ENCODE measurements at places on chromosomes 5 and 9. TPM values are rescaled to one million over a fixed set of nuclear protein-coding genes. Genes with fewer than 3 reads are reported as not detected.
A peak's percentile ranks its signal among the peaks of the same experiment; 100 is the strongest.

Gene F2RL2
- 0.25 TPM for polyA plus RNA-seq

Gene SCGB3A2
- not detected for polyA plus RNA-seq

DNA sequence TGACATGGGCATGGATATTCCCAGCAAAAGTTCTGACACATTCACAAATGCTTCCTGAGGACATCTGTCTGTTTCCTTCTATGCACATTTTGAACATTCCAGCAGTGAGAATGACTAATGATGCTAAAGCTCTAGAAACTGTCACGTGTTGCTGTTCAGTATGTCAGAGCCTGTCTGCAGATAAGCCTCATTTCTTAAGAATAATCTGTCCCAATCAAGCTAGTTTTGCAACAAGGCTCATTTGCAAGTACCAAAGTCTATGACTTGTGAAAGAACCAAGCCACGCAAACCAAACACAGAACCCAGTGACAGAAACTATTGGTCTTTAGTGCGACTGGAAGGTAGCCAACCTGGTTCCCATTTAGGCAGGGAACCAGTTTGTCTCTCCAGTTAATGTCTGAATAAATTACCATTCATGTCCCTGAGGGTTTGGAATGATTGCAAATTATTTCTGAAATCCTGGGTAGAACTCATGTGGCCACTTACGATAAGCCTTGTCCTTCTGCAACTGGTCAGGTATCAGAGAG lies 178.5 kb downstream of the C9orf152 start:
- no peak for DNase-seq

DNA sequence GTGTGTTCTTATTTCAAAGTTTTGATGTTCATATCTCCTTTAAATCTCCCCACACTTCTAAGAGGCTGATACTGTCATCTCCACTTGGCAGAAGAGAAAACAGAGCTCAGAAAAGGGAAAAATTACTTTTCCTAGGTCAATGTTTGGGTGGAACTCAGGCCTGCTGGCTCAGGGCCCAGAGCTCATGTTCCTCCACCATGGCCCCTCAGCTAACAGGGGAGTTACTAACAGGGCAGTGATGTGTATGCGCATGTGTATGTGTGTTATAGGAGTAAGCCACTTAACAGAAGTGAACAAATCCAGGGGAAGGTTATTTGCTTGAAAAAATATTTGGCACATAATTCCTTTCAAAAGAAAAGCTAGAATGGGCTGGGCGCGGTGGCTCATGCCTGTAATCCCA lies 2.5 kb downstream of the C1QTNF2 start:
- DNase-seq: no peak

Gene RCL1
- polyA plus RNA-seq: 17.4 TPM

Gene LCN15
- polyA plus RNA-seq: 0.62 TPM

DNA sequence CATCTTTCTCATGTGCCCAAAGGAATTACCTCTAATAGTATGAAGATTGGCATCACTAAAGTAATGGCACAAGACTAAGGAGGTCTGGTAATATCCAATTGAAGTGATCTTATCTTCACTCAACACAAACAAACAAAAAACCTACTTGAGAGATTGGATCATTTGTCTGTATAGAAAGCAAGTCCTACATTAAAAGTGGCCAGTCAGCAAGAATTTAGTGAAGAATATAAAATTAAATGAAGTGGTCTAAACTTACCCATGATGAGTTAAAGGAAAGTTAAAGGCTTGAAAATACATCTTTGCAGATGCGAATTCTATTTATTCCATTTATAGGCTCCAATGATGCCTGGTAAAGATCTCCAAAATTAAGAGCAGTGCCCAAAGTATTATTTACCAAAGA lies 350.3 kb upstream of the PCSK5 start:
- DNase-seq: no peak

- DNase-seq: no peak
Observed at GRCh38 chr9:130106860-130107233, 53.1 kb downstream of the GPR107 start.

DNA sequence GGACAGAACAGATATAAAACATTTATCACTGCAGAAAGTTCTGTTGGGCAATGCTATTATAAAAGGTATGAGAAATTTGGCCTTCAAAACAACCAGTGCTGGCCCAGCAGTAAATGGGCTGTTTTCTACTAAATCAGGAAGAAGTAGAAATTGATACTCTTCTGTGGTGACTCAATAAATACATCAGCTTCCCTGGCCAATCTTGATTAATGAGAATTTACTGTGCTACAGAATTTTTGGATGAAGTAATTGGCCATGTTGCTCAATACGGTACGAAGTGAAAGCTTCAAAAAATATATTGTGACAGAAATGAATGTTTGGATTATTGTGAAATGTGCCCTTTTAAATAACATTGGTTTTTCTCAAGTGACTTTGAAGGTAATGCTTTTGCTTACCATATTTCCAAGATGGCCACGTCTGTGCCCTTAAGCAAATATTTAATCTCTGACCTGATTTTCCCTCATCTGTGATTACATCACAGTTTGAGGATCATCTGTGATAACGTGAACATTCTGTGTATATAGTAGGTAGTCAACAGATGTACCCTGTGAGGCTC lies 4.2 kb downstream of the DNAJA1 start:
- no peak for DNase-seq

DNA sequence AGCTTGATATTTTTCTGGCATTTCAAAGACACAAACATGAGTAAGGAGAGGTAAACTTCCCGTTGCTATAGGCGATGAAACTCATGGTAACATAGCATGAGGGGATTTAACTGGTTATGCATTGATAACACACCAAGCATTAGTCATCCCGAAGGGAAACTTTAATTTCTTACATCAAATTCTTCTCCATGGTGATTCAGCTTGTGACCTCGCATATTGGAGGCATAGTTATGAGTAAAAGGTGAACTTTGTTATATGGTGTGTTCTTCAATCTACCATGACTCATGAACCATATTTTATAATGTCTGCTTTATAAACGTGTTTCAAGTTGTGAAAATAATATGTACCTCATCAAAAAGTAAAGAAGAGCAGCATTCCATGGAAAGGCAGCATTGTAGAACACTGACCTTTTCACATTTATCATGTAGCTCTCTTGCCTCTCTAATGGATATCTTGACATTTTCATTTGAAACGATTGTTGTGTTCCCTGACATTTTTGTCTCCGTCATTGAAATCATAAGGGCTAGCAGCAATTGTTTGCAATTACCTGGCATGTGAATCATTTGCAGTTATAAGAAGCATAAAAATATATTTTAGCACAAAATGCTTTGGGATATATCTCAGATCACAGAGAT lies 491.8 kb downstream of the ANXA1 start:
- no peak for DNase-seq

- DNase-seq: no peak
Observed at GRCh38 chr5:15579193-15579990, 79.4 kb downstream of the FBXL7 start.

GRCh38 chr9:129987047-129987446 lies 55.9 kb downstream of the FNBP1 start:
- DNase-seq: no peak

Gene PIP5K1B
- 1.7 TPM for polyA plus RNA-seq

DNA sequence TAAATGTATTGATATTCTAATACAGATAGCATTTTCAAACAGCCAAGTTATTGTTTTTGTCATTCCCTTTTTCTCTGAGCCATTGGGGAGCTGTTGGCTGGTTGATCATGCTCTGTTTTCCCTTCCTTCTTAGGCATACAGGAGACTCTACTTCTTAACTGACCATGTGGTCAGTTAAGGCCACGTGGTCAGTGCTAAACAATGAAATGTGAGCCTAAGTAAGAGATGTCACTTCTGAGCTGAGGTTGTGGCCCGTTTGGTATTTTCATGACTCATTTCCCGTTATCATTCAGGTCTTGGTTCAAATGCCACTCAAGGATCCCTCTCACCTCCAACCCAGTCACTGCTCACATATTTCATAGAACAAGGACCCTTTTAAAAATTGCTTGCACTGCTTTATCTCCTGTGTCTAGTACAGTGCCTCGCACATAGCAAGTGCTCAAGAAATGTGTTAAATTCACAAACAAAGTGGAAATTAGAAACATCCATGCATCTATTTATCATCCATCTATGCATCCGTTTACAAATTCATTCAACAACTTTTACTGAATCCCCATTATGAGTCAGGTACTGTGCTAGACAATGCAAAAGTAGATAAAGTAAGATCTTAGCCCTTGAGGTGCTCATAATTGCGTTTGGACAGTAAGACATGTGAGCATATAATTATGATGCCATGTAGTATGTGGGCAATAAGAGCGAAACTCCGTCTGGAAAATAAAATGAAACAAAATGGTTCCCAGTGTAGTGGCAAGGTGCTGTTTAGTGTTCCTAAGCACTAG lies 50.7 kb downstream of the ARRDC3 start:
- no peak for DNase-seq

Gene LRRC70
- 3.1 TPM for polyA plus RNA-seq

Gene BNC2
- 5.3 TPM for polyA plus RNA-seq

DNA sequence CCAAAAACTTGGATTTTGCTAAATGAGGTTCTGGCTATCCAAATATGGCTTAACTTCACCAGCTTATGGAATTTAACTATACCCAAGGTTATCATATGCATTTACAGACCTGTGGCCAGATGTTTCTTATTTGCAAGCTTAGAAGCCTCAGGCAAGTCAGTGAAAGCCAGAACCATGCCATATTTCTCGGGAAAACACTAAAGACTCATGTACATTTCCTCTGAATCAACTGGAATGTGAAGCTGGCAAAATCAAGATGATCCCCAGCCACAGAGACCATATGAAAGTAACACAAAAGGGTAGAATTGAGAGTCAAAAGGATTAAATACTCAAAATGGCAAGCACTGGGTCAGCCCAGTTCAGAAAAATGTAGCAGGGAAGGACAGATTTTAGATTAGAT lies 76.4 kb upstream of the SLC1A1 start:
- no peak for DNase-seq

Gene DMRT3
- polyA plus RNA-seq: not detected

GRCh38 chr5:31211098-31211497 lies 17.6 kb downstream of the CDH6 start:
- DNase-seq: no peak

DNA sequence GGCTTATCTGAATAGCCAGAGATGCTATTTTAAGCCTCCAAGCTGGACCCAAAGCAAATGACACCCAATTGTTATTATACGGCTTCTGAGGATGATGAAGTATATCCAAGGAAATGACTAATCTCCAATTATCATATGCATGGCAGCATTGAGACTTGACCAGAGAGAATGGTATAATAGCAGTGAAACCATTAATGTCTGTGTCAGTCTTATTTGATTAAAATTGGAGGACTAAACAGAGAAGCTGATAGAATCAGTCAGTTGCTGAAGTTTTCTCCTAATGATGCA lies 200.5 kb downstream of the EFNA5 start:
- DNase-seq: no peak

Gene PTGDS
- polyA plus RNA-seq: 24.2 TPM

Gene CYLC2
- polyA plus RNA-seq: not detected

DNA sequence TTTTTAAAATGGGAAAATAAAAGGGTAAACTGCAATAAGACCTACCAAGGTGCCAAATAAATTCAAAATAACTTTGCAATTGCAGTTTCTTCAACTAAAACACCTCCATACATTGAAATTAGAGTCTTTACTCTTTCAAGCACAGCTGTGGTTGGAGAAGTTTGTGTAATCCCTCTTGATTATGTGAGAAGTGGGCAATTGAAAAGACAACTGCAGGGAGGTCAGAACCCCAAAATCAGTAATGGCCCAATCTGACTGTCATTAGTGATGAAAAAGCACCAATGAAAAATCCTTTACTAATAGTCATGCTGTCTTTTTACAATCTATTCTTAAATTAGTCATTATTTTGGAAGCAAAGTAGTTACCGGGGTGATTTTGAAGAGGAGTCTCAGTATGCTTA lies 116.7 kb upstream of the RGMB start:
- DNase-seq: no peak

DNA sequence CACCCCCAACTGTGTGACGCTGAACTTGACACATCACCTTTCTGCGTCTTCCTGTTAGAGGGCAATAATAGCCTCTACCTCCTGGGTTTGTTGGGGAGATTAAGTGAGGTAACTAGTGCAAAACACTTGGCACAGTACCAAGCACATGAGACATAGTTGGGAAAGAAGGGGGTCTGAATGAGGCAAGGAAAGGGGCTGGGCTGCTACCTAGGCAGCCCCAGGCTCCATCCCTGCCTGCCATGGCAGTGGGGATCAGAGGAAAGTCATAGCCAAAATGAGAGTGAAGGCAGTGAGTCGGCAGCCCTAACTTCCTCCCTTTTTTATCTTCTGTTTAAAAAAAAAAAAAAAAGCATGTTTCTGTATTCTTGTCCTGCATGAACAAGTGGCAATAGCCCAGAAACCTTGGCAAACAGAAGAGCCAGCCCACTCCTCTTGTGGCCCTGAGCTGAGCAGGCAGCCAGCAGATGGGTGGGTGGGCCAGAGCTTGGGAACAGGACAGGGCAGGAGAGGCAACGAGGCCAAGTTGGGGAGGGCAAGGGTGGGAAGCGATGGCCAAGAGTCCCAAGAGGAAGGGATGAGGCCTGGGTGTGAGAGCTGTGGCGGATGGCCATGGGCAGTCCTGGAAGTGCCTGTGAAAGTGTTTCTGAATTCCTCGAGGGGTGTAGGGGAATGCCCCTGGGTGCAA lies 11.4 kb downstream of the CAMK2A start:
- no peak for DNase-seq

Gene CLTA
- polyA plus RNA-seq: 112 TPM

DNA sequence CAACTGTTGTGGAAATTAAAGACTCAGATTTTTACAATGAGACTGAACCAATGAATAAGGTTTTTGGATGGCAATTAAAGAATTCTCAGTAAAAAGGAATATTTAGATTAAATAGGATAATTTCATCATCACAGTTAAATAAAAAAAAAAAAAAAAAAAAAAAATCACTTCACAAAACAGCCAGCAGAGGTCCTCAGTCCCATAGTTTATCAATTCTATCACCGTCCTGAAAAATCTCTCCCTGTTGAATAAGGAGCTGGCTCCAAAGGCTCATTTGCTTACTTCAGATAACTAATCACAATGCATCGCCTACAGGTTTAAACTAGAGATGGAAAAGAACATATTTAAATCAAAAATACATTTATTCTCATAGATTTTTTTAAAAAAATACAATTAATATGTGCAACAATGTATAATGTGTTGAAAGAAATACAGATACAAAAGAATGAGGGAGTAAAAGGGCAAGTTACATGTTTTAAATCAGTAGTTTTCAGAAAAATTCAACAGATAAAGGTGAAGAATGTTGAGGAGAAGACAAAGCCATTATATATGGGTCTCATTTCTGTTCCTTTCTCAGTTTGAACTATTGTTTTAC lies 175.8 kb upstream of the CHD1 start:
- peak; percentile 17 for DNase-seq

DNA sequence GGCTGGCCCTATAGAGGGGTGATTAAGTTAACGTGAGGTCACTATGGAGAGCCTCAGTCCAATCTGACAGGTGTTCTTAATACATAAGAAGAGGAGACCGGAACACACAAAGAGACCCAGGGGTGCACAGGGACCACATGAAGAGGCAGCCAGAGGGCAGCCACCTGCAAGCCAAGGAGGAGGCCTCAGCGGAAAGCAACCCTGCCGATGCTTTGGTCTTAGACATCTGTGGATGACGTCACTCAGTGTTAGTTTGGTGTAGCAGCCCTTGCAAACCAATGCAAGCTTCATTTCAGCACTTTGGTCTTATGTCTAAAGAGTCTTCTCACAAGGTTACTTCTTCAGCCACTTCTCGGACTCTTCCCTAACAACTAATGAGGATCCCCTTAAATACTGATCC lies 47.6 kb upstream of the GRHPR start:
- no peak for DNase-seq

GRCh38 chr5:121366515-121366914 lies 485.2 kb upstream of the FTMT start:
- DNase-seq: no peak

Data from hindlimb muscle (tissue), 1 donor.